ENCODE measurements at places on chromosomes 1 and 21.

- no peak for DNase-seq
These were observed 117.6 kb downstream of the LEPR start for GRCh38 chr1:65538086-65538485.

GRCh38 chr1:244735876-244736561 lies 83.1 kb downstream of the DESI2 start:
- DNase-seq, result no peak

DNA sequence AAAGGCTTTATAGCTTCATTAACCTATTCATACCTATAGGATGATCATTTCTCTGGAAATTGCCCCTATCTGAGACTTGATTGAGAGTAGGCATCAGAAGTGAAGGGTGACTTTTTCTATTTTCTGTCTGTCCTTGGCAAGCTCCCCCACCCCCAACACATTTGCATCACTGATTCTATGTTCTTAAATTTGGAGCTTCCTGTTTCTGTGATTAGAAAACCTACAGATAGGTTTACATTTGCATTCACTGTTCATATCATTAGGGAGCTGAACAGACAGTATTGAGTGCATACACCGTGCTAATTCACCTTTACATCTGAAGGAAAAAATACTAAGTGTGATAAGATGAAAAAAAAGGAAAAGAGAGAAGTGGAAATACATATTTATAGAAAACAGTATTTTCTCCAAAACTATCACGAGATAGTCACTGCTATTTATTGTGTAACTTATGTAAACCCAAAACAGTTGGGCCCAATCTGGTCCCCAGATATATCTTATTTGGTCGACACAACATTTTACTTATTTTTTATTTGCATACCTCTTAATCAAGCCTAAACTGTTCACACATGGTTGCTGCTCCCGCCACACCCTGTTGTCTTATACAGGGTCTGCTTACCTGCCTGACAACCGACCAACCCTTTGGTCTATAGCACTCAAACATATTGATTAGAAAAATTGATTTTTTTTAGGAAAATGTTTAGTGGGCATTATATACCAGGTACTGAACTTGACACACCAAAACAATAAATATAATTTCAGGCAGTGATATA lies 218.8 kb downstream of the NTNG1 start:
- no peak for DNase-seq

- peak; percentile 16 for DNase-seq
These were observed 1.9 kb upstream of the IRF2BP2 start for GRCh38 chr1:234611847-234612351.

DNA sequence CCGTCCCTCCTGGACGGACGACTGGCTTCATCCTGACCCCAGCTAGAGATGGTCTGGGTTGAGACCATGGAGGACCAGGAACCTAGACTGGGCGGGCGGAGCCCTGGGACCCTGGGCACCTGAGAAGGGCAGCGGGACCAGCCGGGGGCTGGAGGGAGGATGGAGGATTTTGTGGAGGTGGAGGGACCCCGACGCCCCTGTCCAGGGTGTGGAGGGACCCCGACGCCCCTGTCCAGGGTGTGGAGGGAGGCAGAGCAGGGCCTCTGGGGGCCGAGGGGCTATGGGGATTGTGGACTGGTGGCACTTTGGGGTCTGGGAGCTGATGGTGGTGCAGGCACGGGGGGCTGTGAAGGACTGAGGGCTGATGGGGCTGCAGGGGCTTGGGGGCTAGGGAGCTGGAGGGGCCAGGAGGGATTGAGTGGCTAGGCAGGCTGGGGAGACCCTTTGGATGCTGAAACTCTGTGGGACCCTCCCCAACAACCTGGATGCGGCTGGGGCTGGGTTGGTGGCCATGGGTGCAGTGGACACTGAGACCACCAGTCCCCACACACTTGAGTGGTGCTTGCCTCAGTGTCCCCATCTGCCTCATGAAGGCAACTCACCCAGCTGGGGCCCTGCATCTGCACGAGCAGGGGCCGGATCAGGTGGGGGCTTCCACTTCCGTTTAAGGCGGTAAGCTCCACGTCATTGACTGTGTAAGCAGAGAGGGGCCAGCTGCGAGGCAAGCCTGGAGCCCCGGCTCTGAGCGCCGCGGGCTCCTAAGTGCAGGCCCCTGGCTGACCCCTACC lies 7.4 kb downstream of the GJC2 start:
- DNase-seq, result no peak

DNA sequence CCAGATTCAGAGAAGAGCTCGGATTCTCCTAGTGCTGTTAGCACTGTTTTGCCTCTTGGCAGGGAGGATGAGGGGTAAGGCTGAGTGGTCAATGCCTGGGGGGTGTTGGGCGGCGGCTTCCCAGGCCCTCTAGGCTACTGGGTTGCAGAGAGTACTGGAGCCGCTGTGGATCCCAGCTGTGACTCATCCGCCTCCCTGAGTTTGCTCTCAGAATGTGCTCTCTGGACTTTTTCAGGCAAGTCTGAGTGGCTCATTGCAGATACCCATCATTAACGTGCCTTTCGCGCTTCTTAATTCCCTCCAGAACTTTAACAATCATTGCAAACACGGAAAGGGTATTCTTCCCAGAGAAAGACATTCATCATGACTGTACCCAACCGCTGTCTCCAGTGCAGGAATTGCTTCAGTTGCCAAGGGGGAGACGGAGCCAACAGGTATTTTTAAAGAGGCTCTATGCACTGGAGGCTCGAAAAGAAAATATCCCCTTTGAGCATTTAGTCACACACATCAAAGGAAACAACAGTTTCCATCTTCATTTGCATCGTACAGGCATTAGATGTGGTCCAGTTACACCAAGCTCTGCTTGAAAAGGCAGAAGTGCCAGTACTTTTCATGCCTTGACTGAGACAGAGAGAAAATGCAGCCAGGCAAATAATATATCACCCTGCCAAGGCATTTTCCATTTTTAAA lies 14.4 kb upstream of the CAMTA1 start:
- no peak for DNase-seq

DNA sequence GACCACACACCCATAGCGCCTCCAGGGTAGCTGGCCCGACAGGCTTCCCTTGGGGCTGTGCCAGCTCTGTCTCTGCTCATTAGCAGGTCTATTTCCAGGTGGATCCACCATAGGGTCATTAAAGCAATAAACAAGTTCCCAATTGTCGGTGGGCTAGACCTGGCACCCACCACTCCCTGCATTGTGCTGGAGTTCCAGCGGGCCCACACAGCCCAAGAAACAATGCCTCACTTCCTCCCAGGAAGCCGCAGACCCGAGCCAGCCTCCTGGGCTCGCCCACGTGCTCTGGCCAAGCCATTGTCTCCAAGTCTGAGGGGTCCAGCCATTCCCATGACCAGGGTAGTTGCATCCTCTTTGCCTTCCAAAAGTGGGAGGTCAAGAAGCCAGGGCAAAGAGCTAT lies 27.5 kb upstream of the SOX13 start:
- DNase-seq, result no peak

DNA sequence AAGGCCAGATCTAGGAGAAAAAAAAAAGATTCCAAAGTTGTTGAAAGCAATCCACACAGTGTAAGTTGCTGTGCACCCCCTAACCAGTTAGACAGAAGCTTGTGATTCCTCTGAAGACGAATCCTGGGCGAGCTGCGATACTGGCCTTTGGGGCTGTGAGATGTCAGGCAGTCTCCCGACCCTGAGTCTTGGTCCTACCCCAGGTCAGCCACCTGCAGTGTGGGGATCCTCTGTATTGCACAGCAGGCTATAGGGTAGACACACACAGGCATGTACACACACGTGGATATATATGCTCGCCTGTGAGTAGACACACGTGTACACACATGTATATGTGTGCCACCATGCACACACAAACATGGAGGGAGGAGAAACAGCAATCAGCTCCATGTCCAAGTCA lies 12.9 kb downstream of the ACTRT2 start:
- no peak for DNase-seq

GRCh38 chr21:45598109-45598508 lies 45.4 kb upstream of the PCBP3 start:
- DNase-seq, result no peak

DNA sequence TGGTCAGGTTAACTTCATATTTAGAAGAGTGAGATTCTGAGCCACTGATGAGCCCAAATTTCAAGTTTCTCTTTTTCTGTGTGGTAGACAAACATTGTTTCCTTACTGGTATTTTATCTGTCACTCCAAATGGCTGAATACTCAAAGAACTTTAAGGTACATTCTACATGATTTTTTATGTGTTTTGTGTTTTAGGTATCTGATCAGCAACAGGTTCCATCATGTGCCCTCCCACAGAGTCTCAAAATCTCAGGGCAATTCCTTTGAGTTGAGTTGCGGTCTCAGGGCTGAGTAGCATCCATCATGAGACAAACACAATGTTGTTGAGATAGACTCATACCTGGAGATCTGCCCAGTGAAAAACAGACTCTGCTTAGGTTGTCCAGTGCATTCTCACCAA lies 14.7 kb upstream of the CEP350 start:
- DNase-seq, result no peak

GRCh38 chr21:8993284-8993942 lies 1528.0 kb upstream of the TPTE start:
- no peak for DNase-seq

DNA sequence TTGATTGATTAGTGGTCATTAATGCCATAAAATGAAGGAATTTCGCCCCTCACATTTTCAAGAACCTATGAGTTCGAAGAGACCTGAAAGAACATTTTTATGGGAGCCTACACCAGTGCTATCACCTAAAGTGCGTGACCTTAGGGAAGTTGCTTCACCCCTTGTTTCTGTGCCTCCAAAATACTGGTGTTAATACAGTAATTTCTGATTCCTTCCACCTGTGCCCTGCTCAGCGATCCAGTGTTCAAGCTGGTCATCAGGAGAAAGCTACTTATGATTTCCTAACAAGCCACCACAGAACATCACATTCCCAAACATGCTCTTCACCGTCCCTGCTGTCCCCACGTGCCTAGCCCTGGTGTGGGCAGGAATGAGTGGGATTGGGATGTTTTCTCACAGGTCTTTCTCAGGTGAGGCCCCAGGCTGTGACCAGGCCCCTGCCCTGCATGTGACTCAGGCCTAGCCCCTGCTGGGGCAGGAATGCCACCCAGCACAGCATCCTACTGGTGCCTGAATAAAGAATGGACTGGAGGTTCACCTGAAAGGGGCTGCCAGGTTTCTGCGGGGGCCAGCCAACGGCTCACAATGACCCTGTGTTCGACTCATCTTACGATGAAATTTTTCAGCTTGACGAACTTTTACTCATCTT lies 60.3 kb downstream of the CD247 start:
- DNase-seq, result no peak

GRCh38 chr1:166813508-166814223 lies 25.6 kb upstream of the POGK start:
- DNase-seq, result no peak

GRCh38 chr21:21179619-21180298 lies 181.6 kb downstream of the NCAM2 start:
- DNase-seq, result no peak

GRCh38 chr1:160681066-160681890 lies 30.3 kb downstream of the CD48 start:
- DNase-seq, result no peak

DNA sequence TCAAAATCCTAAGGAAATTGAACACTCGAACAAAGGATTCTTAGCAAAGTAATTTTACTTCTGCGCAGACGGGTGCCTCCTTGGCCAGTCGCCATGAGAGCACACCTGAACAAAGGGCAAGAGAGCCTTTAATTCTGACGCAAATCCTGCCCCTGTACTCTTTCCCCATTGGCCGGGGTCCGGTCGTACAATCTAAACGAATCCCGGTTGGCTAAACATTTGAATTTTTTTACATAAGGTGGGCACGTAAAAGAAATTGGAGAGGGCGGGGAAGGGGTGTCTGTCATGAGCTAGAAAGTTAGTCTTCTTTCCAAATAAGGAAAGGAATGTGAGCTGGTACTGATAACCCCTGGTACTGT lies 8.2 kb upstream of the IL22RA1 start:
- no peak for DNase-seq

DNA sequence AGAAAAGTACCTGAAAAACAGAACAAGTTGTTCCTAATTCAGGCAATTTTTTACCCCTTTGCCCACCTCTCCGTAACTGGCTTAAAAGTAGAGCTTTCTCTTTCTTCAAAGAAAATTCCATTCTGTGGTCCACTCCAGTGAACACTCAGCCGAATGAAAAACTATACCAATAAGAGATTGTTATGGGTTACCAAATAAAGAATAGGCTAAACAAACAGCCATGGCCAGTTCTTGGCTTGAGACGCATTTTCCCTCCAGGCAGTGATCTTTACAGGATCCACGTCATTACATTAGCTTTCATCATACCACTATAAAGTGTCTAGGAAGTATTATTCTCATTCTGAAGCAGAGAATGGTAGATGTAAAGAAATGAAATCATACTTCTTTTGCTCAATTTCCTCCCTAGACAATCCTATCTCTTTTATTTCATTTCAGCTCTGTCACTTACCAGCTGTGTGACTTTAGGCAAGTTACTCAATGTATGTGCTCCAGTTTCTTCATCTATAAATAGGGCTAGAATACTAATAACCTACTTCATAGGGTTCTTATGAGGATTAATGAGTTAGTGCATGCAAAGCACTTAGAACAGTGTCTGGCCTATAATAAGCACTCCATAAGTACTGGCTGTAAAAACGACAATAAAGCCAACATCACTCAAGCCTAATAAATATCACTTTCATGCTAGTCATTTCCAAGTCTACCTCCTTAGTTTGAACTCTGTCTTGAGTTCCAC lies 26.5 kb upstream of the TRIM45 start:
- DNase-seq, result no peak

DNA sequence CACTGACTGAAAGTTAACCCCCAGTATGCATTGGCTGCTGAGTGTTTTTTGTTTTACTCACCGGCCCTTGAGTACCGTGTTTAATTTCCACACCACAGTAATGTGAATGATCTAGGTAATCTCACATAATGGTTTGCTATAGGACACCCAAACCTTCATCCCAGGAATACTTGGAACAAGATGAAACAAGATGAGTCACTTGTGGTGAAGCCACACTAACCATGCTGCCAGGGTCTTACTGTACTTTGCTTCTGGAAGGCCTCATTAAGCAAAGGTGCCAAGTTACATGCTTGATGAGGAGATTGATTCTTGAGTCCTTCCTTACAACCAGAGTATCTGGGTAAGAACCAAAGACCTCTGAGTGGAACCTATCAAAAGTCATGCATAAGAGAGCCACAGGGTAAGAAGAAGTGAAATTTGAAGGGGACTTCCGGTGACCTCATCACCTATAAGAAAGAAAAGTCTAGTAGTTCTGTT lies 163.3 kb downstream of the NRIP1 start:
- no peak for DNase-seq

GRCh38 chr1:56578138-56578962 lies 1.0 kb downstream of the PLPP3 start:
- no peak for DNase-seq

GRCh38 chr1:108521990-108522393 lies 37.9 kb upstream of the EEIG2 start:
- DNase-seq, result no peak

DNA sequence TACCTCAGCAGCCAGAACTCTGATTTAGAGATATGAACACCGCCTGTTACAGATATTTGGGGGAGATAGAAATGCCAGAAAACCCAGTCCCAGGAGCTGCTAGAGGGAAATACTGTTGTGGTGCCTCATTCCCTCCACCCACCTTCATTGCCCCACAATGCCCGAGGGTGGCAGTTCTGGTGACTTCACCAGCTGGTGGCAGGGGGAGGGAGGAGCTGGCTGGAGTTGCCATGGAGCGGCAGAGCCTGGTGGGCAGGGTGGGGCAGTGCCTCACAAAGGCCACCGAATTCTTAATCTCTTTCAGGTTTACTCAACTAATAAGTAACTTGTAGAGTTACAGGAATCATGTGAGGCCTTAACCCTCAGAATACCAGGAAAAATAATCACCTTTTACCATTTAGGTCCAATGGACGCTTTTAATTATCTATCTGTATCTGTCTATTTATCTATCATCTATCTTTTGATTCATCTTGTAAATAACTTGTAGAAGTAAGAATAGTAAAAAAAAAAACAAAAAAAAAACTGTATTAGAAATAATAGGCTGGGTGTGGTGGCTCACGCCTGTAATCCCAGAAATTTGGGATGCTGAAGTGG lies 11.7 kb upstream of the S100A11 start:
- DNase-seq, result no peak
